ENCODE measurements at places on chromosomes 7 and 10.

DNA sequence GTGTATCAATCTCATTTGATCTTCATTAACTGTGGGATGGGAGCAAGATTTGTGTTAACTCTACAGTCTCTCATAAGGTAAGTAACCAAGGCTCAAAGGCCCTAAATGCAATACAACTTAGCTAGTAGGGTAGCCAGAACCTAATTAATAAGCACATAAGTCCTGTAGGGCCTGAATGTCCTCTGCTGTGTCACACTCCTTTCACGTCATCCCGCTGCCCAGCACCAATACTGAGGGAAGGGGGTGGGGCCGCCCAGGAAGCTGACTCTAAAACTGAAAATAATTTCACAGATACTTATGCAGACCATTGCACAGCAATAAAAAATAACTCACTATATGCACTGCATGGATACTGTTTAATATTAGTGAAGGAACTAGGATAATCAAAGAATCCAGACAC is 13.7 kb downstream of the CCDC6 start:
- no peak for DNase-seq

GRCh38 chr10:79375321-79376077 is 28.2 kb downstream of the PPIF start:
- DNase-seq = peak; percentile 45

DNA sequence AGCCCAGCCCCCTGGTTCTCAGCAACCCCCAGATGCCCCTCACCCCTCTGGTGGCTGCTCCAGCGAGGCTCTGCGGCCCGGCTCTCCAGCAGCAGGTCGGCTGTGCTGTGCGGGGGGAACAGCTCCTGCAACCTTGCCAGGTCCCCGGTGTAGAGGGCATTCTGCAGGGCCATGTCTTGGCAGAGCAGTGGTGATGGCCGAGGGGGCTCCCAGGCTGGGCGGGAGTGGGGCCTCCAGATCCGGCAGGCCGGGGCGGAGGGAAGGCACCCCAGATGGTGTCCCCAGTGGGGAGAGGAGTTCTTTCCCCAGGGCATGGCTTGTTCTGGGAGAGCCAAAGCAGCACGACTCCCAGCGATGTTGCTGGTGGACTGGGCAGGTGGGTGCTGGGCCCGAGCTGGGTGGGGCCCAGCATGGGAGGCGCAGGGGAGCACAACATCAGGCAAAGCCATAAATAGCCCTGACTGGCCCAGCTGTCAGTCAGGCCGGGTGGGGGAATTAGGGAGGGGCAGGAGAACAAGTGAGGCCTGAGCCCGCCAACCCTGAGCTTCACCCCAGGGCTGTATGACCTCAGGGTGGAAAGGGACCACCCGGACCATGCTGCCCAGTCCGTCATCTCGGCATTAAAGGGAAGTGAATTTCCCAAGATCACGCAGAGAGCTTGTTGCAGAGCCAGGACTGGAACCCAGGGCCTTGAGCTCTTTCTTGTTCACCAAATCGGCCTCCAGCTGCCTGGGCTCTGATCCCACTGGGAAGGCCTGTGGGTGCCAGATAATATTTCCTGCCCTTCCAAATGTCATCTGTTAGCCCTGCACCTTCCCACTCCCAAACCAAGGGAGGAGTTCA is 580 bp upstream of the ASB10 start:
- DNase-seq = no peak

DNA sequence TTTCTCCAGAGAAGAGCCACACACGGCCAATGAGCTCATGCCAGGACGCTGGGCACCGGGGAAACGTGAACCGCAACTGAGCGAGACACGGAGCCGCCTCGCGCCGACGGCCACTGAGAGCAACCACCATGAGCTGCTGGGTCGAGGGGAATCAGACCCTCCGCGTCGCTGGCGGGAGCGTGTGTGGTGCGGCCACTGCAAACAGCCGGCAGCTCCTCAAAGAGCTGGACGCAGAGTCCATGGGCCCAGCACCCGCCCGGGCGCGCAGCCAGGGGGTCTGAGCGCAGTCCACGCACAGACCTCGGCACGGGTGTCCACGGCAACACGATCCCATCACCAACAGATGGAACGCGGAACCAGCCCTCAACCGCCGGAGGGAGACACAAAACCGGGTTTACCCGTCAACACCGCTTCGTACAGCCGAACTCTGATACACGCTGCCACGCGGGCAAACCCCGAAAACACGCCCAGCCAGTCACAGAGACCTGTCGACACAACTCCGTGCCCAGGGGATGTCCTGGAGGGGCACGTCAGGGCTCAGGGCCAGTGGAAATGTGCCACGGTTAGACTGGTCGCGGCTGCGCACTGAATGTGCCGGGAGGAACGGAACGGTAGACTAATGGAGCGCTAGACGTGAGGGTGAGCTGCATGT is 147.1 kb downstream of the ELFN1 start:
- no peak for DNase-seq

- no peak for DNase-seq
Observed at GRCh38 chr10:63155388-63156020, 22.4 kb downstream of the NRBF2 start.

DNA sequence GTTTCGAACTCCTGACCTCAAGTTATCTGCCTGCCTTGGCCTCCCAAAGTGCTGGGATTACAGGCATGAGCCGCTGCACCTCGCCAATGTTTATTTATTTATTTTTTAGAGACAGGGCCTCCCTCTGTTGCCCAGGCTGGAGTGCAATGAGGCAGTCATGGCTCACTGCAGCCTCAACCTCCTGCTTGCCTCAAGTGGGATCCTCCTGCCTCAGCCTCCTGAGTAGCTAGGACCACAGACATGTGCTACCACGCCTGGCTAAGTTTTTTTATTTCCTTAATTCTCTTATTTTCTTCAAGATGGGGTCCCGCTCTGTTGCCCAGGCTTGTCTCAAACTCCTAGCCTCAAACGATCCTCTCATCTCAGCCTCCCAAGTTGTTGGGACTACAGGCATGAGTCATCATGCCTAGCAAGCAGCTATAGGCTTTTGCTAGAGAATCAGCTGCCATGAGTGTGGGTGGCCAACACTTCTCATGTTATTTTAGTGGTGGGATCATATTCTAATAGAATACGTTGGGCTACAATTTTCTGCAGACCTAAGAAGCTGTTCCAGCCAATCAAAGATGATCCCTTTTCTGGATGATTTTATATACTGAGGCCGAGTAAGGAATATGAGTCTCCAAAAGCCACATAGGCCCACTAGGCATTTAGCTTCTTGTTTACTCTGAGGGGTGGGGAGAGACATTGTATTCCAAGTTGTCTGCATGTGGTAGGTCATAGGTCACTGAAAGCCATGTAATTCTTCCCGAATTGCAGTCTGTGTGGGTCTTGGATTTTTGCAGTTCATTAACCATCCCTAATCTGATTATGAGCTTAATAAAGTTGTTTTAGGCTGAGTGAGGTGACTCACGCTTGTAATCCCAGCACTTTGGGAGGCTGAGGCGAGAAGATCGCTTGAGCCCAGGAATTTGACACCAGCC is 7.6 kb upstream of the TMEM248 start:
- DNase-seq = no peak

- DNase-seq = no peak
Observed at GRCh38 chr7:129801882-129802281, 150.9 kb downstream of the UBE2H start.

GRCh38 chr10:103814626-103815370 is 40.6 kb downstream of the SH3PXD2A start:
- no peak for DNase-seq

- no peak for DNase-seq
Observed at GRCh38 chr10:52853704-52854103, 81.1 kb upstream of the MBL2 start.
